Adrenal gland (tissue), 19 donors: ENCODE measurements at places on chromosomes 1 and 21.
A peak's percentile ranks its signal among the peaks of the same experiment; 100 is the strongest.

DNA sequence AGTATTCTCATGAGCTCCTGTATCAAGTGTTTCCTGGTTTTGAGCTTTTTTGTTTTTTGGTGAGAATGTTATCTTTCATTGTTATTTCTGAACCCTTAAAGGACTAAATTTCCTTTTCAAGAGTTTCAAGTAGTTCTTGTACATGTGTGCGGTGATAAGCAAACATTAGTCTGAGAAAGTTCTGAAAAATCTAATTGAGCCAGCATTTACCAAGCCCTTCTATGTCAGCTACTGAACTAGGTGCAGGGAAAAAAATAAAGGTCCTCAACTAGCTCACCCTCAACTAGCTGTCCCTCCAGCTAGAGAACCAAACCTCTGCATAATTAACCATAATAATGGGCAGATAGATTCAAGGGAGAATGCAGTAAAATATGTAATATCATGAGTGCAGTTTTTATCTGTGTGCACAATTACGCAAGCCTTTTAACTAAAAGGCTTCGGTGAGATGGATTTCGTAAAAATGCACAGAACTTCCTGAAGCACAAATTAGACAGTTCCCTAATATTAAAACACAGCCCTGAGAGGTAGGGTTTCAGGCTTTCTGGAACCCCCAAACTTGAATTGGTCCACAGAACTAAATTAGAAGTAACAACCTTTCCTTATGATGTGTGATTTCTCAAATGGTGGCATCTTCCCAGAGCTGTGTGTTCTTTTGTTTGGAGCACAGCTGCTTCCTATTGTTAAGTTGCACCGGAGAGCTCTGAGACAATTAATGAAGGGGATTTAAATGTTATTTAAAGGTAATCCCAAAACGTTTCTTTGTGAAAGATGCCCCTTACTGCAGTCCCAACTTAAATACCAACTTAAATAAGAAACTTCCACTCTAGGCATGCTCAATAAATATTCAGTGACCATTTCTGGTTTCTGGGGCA lies 165.8 kb downstream of the NFIA start:
- DNase-seq = no peak

DNA sequence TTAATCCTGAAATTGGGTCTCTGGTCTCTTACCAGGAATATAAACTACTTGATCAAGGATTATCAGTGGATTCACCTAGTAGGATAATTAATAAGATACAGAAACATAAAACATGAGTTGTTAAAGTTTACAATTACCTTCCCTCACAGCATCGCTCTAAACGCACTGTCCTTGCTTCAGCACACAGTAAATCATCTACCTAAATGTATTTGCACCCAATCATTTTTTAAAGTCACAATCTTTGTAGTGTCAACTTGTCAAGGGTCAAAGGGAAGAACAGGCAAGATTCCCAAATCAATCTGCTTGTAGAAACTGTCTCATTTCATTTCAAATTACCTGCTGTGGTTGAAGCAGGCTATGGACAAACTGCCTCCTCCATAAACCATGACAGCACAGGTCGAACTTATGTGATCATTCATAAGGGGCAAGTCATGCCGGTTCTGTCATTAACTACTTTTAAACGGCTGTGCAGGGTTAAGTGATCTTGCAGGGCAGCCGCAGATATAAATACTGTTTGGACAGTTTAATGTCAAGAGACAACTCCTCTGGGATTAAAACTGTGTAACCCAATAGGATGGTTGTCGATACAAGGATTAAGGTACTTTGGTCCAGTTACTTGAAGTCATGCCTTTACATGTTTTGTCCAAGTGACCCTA lies 93.6 kb downstream of the ZNF281 start:
- no peak for DNase-seq

GRCh38 chr1:7510389-7510931 lies 260.6 kb upstream of the VAMP3 start:
- no peak for DNase-seq

- DNase-seq = no peak
Measured at GRCh38 chr1:8047112-8047511, 21.0 kb upstream of the ERRFI1 start.

DNA sequence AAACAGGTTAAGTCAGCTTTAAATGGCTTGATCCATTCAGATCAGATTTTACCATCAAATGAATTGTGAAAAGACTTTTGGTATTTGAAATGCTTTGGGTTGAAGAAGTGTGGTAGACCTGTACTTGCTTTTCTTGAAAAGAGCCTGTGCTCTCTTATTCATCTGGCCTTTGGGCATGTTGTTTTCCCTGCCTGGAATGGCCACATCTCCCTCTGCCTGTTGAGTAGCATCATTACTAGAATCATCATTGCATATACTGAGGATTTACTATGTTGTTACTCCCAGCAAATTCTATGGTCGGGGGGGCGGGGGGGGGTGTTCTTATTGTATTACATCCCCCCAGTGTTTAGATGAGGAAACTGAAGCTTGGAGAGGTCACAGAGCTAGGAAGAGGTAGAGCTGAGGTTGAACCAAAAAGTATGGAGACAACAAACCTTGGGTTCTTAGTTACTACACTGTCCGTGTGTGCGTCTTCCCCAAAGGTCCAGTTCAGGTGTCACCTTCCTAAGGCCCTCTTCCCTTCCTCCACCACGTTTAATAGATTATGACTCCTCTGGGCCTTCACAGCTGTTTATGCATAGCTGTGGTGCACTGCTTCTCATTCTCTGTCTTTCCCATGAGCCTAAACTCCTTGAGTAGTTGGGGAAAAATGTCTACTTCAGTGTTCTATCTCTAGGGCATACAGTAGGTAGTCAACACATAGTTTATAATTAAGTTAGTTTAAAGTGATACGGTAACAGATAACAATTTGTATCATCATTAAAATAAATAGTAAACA lies 246.4 kb upstream of the HOOK1 start:
- no peak for DNase-seq

DNA sequence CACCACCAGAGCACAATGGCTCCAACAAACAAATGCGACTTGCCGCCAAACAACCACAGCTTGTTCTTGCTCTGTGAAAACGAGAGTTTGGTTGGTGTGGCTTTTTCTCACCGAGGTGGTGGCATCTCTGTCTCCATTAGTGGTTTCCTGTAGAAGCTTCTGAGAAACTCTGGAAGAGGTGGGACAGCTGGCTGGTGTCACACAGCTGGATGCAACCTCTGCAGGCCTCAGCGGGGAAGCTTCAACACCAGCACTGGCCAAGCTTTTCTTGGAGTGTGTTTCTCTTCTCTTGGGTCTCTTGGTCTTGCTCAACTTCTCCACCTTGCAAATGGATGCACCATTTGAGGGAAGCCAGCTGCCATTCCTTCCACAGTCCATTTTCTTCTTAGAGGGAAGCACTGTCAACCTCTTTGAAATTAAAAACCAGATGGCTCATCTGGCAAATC lies 124.8 kb downstream of the KCNN3 start:
- peak; percentile 52 for DNase-seq

GRCh38 chr1:67676287-67676686 lies 8.7 kb upstream of the GADD45A start:
- DNase-seq = no peak

- DNase-seq = no peak
Measured at GRCh38 chr1:187870552-187870951, 1041.8 kb downstream of the PLA2G4A start.

- no peak for DNase-seq
Measured at GRCh38 chr1:62117018-62117750, 77.5 kb upstream of the L1TD1 start.

DNA sequence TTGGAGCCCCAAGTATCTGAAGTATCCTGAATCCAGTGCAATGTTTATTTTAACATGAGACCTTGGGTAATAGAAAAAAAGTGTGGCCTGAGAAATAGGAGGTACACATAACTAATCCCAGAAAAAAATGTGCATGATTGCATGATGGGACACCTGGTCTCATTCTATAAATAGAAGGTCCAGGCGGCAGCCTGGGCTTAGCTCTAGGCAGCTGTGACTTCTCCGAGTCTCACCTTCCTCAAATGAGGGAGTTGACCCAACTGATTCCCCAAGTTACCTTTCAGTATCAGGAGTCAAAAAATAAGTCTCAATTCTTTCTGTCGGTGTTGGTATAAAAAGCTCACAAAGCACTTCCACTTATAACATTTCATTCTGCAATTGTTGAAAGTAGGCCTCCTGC lies 65.9 kb upstream of the CCDC190 start:
- DNase-seq = no peak

DNA sequence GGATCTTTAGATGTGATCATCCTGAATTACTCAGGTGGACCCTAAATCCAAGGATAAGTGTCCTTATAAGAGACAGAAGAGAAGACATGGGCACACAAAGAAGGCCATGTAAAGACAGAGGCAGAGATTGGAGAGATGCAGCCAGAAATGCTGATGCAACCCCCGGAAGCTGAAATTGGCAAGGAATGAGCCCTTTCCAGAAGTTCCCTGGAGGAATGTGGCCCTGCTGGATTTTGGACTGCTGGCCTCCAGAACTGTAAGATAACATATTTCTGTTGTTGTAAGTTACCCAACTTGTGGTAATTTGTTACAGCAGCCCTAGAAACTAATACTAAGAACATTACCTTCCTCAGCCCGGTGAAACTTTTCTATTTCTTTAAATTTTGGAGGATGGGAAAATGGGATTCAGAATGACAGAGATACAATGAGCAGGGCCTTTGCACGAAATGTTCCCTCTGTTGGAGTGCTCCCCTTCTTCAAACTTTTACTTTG lies 11.2 kb upstream of the PLPP3 start:
- no peak for DNase-seq

GRCh38 chr1:169117599-169117998 lies 11.1 kb downstream of the ATP1B1 start:
- no peak for DNase-seq

DNA sequence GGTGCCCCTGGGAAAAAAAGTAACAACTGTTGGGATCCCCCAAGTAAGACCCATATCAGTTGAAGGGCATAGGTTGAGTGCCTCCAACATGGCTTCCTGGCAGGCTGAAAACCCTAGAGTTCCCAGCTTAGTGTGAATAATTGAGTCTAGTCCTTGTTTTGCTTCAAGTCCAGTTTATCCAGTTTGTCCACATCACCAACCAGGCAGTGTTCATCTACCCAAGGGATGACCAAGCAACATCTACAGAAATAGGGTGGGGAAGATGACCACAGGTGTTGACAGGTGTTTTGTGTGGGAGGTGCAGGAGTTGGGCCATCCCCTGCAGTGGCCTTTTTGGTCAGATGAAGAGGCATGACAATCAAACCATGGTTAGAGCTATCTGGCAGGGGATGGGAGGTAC lies 54.3 kb upstream of the ERO1B start:
- DNase-seq = no peak

GRCh38 chr1:154485106-154485505 lies 16.9 kb upstream of the TDRD10 start:
- peak; percentile 81 for DNase-seq

DNA sequence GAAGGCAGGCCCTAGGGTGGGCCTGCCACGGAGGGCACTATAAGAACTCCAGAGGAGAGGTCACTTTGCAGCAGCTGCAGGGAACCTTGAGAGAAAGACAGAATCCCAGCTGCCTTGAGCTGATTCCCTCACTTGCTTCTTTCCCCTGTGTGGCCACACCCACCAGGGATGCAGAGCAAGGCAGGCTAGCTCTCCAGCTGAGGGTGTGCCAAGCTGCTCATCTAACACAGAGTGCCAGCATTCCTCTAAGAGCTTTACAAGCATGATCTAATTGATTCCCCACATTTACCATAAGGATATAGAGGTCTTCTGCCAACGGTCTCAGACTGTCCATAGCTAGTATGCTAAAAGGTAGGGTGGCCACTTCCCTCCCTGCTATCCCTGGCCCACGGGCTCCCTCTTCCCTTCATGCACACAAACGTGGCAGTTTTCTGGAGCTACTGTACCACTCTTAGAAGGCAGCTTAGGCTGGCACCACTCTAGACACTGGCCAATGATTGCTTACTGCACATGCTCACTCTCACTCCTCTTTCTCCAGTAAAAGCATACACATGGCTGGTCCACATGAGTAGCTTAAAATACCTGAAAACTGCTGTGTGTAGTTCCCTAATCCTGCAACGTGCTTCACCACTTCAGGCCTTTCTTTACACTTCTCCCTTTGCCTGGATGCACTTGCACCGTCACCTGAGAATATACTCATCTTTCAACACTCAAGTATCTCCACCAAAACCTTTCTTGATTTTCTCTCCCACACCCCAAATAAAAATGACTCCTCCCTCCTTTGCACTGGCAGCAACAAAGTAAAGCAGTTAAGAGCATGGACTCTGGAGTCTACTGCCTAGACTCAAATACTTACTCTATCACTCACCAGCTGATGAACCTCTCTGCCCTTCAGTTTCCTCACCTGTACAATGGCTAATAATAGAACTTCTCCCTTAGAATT lies 57.7 kb downstream of the DMAP1 start:
- no peak for DNase-seq

- no peak for DNase-seq
Measured at GRCh38 chr1:28205243-28205642, 27.6 kb downstream of the DNAJC8 start.

GRCh38 chr1:118744420-118744819 lies 243.7 kb downstream of the TBX15 start:
- DNase-seq = no peak

DNA sequence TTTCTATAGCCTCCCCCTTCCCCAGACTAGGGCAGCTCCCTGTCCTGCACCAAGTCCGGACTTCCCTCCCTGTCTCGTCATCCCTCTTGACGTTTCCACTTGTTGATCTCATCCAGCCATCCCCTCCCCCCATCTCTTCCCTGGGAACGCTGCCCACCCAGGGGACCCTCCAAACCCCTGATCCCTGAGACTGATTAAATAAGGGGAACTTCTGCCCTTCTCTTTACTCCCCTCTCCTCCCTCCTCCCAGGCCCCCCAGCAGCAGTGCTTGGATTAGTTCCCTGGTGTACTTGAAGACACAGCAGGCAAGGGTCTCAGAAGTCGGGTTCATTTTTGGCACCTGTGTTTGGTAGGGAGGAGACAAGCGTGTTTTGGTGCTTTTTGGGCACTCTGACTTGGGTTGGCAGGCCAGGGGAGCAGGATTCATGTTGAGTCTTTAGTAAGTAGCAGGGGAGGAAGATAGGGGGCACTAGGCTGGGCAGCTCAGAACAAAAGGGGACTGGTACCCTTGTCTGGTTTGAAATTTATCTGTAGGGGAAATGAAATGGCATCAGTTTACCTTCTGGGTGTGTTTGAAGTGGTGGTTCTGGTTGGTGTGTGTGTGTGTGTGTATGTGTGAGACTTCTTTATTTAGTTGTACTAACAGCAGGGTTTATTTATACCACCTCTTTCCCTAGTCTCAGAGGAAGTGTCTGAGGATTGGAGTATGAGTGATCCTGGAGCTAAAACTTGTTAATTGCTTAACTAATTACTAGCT lies 11.1 kb downstream of the VANGL2 start:
- DNase-seq = no peak

DNA sequence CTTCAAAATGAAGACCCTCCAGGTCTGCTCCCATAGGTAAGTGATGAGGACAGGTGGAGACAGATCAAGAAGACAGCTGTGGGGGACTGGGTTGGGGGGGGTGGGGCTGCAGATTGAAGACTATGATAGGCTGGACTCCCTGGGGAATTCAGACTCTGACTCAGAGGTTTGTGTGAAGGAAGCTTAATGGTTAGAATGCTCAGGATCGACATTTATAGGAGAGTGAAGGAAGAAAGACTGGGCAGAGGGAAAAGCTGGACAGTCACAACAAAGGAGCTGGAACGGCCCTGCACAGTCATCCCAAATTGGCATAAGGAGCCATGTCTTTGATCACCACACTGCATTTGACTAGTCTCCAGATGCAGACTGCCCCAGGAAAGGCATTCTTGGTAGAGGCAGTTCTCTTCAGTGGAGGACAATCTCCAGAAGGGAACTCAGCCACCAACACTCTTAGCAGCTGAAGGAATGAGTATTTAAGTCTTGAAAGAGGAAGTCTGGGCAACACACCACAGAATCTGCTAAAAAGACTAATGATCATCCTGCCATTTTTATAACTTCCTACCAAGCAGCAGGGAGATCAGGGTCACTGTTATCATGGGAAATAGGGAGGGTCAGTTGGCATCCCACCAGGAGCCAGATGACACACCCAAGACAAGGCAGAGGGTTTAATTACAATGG lies 120.0 kb upstream of the ZC3H11B start:
- DNase-seq = no peak
